NCI-H1417 (cell line): ENCODE measurements at places on chromosomes 12 and 14.

DNA sequence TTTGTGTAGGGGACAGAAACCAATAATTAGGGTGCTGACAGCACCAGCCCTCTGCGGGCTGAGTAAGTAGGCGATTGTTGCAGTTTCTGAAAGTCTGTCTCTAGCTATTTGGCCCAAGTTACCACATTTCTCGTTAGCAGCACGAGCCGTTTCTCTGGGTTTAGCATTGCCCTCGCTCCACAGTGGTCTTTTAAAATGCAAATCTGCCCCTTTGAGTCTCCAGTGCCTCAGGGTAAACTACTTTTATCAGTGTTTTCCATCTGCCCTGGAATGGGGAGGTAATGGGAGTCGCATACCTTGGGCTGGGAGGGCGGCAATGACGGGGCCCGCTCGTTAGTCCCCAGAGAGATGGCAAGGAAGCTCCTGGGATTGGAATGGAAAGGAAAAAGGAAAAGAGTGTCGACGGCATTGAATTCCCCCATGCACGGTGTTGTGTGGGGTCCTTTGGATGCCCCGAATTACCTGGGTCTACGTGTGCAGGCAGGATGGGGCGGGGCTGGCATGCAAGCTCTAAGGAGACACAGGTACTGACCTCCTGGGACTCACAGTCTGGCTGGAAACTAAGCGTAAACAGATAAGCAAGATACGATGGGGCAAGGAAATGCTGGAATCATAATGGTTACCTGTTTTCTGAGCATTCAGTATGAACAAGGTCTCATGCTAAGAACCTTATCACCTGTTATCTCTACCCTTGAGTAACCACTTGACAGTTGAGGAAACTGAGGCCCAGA lies 131.8 kb upstream of the MAP1LC3B2 start:
- no peak for DNase-seq

DNA sequence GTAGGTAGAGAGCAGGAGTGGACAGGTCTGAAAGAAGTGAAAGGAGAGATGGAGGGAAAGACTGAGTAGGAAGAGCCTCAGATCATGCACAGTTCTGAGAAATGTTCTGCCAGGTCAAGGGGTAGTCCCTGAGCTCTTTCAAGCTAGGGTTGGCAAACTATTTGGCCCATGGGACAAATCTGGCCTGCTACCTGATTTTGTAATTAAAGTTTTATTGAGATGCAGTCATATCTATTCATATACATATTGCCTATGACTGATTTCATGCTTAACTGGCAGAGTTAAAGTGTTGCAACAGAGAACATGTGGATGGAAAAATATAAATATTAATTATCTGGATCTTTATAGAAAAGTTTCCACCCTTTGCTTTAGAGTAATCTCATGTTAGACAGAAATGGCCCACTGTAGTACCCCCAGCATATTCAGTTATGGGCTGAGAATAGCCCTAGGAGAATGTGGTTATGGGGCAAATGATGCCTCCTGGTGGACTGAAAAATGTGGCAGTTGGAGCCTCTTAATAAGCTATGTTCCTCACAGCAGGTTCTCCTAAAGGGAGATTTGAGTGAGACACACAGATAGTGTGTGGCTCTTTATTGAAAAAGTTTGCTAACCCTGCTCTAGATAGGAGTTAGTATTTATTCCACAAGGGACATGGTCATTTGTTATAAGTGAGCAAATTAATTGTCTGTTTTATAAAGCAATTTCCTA lies 476.9 kb downstream of the LRIG3 start:
- peak; percentile 3 for DNase-seq

DNA sequence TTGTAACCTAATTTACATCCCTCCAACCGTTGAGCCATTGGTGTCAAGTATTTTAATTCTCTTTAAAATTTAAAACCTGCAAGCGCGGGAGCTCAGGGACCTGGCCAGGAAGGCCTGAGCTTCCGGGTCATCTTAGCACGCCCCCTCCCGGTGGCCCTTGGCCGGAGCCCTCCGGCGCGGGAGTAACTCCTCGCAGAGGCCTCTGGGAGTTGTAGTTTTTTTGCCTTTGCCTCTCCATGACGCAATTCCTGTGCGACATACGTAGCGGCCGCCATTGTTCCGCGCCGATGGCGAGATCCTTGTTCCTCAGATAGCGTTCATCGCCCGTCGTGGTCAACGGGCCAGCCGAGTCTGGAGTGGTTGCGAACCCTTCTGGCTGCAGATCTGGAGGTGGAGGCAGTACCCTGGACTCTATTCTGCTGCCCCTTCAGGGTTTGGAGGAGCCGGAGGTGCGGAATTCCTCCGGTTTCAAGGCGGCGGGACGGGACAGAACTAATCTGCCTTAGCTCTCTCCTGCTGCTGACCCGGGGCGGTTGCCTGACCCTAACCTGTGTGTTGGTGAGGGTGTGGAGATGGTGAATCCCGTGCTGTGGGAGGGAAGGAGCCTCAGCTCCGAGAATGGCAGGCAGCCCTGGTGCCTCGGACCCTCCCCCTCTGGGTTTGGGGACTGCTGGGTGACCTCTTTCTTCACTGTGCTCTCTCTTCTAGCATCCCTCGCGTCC lies at the start of gene ZNF268:
ZNF268 (plus strand) TSS at position 258 of the 722 bp plus-strand sequence. CDS start 503 bp downstream, outside the sequence.
- DNase-seq = peak; percentile 94

- DNase-seq = peak; percentile 50
Observed at GRCh38 chr14:50260511-50260910, 29.1 kb upstream of the SOS2 start.

- DNase-seq = no peak
Observed at GRCh38 chr12:7833831-7834230, 38.9 kb downstream of the SLC2A14 start.

DNA sequence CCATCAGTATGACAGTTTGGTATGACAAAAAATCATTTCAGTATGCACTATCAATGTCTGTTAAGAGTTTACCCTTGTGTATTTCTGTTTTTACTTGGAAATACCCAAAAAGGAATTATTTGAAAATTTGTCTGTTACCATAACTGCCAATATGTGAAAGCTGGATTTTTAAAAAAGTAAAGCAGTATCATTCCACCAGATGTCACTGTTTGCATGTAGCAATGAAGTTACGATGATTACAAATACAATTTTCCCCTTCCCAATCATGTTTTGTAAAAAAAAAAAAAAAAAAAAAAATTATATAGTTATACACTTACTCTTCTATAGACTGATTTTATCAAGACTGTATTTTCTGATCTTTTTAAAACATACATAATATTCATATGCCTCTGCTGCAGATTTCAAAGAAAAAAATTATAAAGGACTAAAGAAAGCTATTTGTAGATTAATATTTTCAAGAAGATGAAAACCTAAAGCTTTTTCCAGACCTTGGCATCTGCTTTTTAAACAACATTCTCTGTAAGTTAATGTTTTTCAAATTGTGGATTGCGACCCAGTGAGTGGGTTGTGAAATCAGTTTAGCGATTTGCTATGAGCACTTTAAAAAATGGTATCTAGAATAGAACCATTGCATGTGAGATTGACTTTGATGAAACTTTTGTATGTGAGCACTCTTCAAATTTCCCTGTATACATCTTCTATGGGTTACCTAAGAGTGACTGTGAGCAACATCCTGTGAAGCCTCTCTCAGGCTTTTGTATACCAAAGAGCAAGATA lies 114.2 kb downstream of the TTC6 start:
- DNase-seq = no peak

GRCh38 chr14:44982594-44982993 lies 20.6 kb downstream of the TOGARAM1 start:
- DNase-seq = no peak

DNA sequence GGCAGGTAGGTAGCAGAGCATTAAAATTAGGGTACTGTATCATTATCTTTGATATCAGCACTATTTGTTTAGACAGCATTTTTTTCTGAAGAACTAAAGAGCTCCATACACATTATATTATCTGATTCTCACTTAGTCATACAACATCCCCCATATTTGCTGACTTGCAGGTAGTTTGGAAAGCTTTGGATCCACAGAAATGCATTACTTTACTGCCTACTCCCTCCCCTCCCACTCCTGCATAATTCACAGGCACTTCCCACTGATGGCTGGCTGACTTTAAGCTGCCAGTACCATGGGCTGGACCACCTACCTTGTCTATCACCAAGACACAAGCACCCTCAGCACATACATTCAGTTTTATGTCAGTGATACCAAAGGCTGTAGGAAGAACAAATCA lies 110.4 kb downstream of the SLC8A3 start:
- no peak for DNase-seq

DNA sequence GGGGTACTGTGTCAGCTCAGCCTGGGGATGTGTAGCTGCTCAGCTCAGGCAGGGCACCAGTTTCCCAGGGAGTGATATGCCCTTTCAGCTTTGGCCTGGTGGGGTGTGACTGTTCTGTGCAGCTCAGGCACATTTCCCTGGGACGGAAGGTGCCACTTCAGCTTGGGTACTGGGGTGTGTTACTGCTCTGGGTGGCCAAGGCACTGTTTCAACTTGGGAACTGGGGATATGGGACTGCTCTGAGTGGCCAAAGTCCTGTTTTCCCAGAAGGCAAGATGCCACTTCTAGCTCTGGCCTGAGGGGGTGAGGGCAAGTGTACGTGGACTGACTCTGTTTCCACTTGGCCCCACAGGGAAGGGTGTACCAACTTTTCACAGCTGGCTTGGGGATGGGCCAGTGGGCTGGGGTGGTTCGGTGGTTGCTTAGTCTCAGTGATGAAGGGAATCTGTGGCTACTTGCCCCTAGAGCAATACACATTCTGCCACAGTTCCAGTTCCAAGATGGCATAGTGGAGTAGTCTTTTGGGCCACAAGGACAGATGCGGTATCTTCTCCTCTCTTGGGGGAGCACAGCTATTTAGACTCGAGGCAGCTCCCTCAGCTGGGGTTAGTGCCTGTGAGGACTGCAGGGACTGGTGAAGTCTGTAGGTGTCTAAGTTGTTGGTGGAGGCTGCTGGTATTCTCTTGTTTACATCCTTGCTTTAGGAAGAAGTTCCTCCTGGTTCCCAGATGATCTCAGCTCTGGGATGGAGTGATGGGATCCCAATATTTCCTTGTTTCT lies 26.4 kb downstream of the TBC1D15 start:
- no peak for DNase-seq

DNA sequence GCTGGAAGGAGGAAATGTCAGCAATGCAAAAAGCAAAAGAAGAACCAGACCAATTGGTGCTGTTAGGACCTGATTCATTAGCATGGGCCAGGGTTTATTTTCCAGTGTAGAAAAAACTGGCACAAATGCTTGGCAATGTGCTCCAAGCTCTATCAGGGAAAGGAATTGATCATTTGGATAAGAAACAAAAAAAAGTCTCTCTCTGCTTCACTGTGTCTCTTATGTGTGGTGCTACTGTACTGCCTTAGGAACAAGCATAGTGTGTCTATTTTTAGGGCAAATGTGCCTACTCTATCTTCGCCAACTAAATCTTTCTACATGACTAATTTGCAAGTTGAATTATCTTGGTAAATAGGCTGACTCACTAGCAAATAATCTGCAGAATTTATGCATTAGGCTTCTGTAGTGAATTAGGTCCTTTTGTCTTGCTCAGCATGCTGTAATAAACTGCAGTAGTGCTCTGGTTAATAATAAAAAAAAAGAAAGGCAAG lies 236.7 kb downstream of the MDGA2 start:
- no peak for DNase-seq

DNA sequence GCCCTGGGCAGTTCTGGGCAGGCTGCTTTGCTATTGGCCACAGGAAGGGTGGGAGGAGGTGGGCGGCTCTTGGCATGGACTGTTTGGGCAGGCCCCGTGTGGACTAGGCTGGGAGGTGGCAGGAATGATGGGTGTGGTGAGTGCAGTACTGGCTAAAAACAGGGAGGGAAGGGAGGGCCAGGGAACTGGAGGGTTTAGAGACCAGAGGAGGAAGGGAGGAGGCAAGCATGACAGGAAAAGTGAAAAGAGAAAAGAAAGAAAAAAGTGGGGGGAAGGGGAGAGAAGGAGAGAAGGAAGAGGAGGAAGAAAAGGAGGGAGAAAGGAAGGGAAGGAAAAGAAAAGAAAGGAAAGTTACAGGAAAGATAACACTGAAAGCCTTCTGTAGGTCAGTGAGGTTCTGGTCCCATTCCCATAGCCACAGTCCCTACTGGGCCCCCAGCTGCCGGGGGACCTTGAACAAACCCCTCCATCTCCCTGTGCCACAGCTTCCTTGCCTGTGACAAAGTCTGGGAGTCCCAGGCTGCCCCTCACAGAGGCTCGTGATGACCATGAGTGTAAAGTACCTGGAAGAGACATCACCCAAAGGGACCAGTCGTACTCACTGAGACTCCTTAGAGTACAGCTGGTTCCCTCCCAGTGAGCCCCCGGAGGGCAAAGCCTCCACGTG lies 1.1 kb upstream of the C14orf132 start:
- DNase-seq = peak; percentile 19

GRCh38 chr14:79613625-79614024 lies 597.7 kb downstream of the DIO2 start:
- DNase-seq = no peak

DNA sequence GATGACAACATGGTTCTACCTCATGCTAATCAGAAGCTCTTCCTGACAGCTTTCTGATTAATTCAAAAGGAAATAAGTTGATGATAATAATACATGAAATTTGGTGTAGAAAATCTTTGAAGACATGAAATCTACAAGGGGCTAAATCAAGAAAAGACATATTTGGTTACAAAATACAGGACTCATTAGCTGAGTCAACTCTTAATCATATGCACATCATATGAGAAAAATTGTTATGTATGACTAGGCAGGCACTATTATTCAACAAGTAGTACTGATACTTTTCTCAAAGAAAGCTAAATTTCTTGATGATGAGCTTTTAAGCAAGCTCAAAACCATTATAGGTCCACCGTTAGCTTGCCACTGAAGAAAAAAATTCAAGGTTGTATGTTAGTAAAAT lies 7.1 kb downstream of the ABCC9 start:
- no peak for DNase-seq

- DNase-seq = no peak
Observed at GRCh38 chr12:85821206-85821605, 15.0 kb downstream of the RASSF9 start.

DNA sequence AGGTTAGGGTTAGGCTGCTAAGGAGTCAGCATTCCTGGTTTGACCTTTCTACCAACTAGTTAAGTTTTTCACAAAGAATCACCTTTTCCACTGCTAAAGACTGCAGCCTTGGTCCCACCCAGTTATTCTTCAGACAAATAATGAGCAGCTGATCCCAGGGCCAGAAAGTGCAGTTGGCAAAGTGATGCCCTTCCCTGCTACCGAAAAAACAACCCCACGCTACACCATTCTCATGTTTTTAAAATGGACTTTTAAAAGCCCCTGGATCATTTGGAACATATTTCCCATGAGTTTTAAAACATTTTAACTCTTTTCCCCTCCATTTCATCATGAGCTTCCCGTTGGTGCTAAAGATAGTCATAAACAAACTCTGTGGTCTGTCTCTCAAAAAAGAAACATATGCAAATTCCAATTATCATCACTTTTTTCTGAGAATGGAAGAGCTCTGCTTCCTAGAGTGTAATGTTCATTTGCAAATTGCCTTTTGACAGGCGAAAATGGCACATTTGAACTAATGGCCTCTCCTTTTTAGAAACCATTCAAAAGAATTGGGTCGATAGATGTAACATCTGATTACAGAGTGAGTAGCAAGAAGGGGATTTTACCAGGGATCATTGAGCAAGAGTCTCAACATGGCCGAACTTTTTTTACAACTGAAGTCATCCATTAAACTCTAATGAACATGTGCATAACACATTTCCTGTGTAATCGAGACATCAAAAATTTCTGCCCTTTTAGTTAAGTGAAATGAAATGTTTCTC lies 129.3 kb upstream of the RAP1B start:
- no peak for DNase-seq

GRCh38 chr14:31166271-31166561 lies 41.4 kb downstream of the HECTD1 start:
- no peak for DNase-seq
